ENCODE measurements at places on chromosomes 3 and 15.
A peak's percentile ranks its signal among the peaks of the same experiment; 100 is the strongest.

DNA sequence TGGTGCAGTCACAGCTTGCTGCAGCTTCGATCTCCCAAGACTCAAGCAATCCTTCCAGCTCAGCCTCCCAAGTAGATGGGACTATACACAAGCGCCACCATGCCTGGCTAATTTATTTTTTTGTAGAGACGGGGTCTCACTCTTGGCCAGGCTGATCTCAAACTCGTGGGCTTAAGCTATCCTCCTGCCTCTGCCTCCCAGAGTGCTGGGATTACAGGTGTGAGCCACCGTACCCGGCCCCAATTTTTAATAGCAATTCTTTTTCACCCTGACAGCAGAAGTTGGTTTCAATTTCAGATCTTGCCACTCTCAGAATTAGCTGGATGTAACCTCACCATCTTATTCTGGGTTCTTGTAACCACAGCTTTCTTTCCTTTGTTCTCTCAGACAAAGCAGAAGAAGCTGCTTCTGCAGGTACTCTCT is 64.8 kb downstream of the TRIM71 start:
- DNase-seq, result no peak

- no peak for DNase-seq
These were observed 166.0 kb downstream of the MCTP2 start for GRCh38 chr15:94397337-94397736.

- DNase-seq, result no peak
These were observed 76.0 kb downstream of the PTPRG start for GRCh38 chr3:61637088-61638051.

DNA sequence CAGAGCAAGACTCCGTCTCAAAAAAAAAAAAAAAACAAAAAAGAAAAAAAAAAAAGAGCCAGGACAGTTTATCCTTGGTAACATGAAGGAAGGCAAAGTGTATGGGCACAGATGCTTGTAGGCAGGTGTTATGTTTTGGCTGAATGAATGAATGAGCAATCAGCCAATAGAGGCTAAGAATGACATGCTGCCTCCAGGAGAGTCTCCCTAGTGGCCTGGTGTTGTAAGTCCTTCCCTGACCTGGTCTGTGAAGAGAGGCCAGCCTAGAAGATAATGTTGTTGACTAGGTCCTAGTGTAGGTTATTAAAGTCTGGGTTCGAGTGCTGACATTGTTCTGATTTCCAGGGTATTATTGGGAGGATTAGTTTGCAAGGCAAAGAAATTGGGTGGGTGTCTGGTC is 24.9 kb downstream of the GYG1 start:
- no peak for DNase-seq

DNA sequence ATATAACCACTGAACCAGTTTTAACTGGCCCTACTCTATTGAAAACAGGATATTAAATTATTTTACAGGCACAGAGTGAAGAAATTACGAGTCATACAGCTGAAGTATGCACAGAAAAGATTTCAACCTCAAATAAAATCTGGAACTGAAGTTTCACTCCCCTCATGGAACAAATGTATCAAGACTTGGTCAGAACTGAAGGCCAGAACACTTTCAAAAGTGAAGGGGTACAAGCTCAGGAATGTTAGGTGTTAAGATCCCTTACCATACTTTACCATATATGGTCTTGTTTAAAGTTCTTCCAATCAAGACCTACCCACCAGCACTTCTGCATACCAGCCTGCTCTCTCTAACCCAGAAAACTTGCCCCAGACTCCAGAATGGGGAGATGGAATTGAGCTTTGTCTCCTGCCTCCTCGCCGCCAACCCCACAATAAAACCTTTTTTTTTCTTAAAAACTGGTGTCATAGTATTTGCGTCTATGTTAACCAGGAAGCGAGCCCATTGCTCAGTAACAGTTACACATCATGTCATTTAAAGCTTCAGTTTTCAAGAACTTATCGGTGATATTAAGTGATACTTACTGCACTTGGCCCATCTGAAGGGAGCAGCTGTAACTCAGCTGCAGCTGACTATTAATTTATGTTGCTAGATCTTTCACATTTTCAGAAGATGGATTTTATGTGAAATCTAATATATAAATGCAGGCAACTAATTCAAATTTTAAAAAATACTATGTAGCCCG is 59.9 kb downstream of the OXSM start:
- no peak for DNase-seq

GRCh38 chr3:133944641-133945380 is 49.1 kb upstream of the RAB6B start:
- DNase-seq, result peak; percentile 57

DNA sequence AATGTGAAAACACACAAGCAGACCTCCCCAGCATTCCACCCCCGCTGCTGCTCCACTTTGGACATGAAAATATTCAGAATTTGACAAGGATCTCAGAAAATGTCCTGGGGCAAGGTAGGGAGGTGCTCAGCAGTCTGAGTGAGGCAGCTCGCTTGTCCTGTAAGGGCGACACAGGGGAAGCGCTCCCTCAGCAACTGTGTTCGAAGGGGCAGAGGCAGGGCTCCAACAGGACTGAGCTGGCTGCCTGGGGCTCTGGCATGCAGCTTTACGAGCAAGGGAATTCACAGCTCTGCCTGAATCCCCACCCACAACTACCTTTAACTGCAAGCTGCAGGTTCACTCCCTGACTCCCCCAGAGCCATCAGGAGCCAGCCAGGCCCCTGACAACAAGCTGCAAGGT is 287.0 kb upstream of the LYSMD4 start:
- no peak for DNase-seq

- DNase-seq, result no peak
These were observed 369.0 kb downstream of the ULK4 start for GRCh38 chr3:41592753-41593510.

GRCh38 chr3:190616637-190617036 is 102.8 kb downstream of the IL1RAP start:
- DNase-seq, result no peak

DNA sequence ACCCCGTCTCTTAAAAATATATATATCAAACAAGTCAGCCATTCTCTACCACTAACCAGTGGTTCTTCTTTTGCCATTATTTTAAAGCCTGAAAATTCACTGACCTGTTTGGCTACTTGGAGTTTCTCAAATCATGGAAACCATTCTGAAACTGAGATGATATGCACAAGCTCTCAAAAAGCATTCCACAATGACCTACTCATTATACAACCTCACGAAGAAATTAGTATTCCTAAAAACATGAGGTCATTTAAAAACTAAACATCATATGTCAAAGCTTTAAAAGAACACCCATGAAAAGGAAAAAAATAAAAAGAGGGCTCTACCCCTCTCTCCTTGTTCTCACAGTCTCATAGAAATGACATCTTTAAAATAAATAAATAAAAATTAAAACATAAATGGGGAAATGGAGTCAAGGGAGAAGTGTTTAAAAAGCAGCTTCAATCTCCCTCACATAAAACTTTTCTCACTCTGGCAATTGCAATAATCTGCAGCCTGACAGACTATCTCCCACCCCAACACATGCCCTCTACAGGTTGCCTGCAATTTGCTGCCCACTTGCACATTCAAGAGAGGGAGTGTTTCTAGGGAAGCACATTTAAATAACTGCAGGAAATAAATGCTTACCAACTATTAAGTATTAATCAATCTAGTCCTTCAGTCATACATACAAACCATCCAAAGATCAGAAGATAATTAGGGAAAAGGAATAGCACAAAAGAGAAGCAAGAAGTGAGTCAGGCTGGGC is 73.3 kb downstream of the TRANK1 start:
- DNase-seq, result no peak

GRCh38 chr3:193345431-193345830 is 33.1 kb downstream of the ATP13A5 start:
- no peak for DNase-seq

- DNase-seq, result peak; percentile 6
These were observed 127.6 kb upstream of the AZI2 start for GRCh38 chr3:28476194-28476593.

DNA sequence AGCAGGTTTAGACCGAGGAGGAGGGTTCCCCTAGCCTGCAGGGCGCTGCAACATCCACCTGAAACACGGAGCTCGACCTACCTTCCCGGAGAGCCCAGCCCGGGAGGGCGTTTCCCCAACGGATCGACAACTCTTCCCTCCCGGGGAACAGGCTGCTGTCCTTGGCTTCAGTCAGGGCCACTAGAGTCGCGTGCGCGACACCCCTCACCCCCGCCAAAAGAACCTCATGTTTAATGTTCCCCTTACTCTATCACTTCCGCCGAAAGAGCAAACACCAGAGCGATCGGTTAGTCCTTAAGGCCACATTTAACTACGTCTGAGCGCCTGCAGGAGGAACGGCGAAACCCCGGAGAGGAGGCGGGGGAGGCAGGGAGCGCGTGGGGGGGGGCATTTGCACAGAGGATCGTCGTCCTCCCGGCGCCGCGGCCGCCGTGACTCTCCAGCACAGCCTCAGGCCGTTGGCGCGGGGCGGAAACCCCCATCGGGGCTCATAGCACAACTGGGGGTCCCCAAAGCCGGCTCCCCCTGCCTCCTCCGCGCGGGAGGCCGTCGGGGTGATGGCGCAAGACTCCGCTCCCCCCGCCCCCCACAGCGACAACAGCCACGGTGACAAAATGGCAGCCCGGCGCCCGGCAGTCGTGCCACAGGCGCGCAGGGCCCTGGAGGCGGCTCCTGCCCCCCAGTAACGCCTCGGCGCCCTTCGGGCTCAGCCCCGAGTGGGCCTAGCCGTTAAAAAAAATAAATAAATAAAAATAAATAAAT is 3.2 kb downstream of the ANP32A start:
- DNase-seq, result no peak

DNA sequence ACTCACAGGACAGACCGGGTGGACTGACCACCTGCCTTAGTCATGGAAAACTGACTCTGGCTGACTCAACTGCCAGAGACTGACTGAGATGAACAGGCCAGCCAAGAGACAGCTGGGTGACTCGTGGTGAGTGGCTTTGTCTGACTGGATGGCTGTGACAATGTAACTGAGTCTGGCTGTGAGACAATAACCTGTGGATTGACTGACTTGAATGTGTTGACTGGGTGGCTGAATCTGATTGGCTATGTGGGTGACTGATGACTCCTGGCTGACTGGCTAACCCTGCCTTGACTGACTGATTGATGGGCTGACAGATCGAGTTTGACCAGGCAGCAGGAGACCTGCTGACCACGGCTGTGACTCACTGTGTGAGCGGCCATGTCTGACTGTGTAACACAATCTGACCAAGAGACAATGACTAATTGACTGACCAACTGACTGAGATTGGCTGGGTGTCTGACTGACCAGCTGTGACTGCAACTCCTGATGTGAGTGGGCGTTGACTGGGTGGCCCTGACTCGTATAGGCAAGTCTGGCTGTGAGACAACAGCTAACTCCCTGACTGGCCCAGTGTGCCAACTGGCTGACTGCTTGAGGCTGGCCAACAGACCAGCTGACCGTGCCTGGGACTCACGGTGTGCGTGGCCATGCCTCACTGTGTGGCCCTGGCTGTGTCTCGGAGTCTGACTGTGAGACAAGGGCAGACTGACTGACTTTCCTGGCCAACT is 509.1 kb downstream of the SHQ1 start:
- no peak for DNase-seq

GRCh38 chr15:93997071-93997658 is 234.2 kb upstream of the MCTP2 start:
- no peak for DNase-seq

DNA sequence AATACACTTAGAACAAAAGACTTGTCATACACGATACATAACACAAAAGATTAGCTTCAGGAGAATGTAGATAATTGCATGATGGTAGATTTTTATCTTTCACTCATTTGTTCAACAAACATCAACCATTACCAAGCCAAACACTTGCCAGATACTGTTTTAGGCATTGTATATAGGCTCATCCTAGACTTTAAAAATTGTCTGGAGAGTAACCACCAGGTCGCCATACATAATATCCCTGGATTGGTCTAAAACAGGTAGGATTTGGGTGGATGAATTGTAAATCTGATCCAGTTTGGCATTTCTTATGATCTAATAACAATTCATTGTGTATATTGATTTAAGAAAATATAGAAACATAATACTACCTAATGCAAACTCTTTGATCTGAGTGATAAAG is 22.8 kb downstream of the GPR15 start:
- DNase-seq, result no peak

DNA sequence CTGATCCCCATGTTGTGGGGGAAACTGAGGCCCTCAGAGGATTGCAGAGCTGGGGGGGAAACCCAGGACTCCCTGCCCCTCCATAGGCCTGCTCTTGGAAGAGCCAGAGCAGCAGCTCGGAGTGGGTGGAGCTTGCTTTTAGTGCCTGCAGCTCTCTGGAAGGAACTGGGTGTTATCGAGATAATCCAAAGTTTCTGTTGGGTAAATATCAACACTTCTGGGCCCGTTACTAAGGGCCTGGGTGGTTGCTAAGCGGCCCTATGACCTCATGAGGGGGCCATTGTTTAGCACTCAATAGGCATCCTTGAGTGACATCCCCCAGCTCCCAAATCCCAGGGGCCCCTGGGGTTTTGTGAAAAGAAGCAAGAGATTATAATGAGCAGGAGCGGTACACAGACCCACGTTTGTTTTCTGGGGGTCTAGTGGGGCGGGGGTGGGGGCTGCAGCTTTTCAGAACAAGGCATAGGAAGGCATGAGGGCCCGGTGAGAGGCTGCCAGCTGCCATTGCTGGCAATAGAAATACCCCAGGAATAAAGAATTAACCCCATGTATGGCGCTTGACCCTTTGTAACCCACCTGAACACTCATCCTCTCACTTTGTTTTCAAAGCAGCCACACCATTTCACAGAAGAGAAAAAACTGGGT is 48.3 kb upstream of the ATP2B2 start:
- no peak for DNase-seq

GRCh38 chr15:52095597-52096262 is 16.8 kb downstream of the BCL2L10 start:
- DNase-seq, result no peak

DNA sequence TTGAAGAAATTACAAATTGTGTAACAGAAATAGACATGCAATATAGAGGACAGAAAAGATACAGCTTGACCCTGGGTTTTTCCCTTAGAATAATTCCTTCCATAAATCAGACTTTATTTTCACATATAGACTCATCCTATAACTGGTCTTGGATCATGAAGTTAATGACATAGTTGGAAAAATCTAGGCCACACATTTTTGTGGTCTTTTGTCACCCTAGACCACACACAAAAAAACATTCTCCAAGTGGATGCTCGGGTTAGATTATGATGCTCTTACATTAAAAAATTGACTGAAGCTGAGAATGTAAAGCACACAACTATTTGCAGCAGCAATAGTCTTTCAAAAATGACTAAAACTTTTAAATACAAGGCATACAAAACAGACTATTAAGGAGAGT is 7.5 kb upstream of the PLA2G4D start:
- DNase-seq, result no peak

DNA sequence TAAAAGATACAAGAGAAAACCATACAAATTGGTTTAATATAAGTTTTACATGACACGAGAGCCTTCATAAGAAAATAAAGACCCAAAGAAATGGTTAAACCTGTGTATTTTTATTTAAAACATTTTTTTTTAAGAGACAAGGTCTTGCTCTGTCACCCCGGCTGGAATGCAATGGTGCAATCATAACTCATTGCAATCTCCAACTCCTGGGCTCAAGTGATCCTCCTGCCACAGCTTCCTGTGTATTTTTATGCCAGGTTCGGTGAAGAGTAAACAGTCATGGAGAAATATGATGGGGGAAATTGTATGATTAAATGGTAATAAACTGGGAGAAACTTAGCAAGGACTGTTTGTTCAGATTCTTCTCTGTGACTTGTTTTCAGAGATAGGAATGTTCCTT is 441.0 kb downstream of the TUSC7 start:
- DNase-seq, result no peak

GRCh38 chr3:173876476-173876875 is 478.9 kb downstream of the NLGN1 start:
- DNase-seq, result no peak

GRCh38 chr3:131147534-131147933 is 120.9 kb downstream of the NEK11 start:
- no peak for DNase-seq

GRCh38 chr3:51718547-51719409 is 11.9 kb downstream of the GRM2 start:
- DNase-seq, result peak; percentile 73
